Putamen (tissue), 1 donor: ENCODE measurements at places on chromosomes 2 and 18.

GRCh38 chr2:108449410-108450130, 564 bp downstream of the GCC2 start:
- no peak for DNase-seq

DNA sequence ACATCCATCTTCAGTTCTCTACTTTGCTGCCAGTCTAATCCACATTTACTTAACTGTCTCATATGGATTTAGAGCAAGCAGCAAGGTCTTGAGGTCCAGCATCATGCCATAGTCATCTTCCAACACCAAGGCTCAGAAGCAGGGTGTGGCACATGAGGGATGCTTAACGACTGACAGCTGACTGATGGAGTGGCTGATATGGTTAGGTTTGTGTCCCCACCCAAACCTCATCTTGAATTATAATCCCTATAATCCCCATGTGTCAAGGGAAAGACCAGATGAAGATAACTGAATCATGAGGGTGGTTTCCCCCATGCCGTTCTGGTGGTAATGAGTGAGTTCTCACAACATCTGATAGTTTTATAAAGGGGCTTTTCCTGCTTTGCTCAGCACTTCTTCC, 257.3 kb downstream of the NBAS start:
- no peak for DNase-seq

GRCh38 chr2:212337036-212337435, 201.6 kb downstream of the ERBB4 start:
- DNase-seq = no peak

GRCh38 chr18:49853436-49853835, 40.1 kb upstream of the ACAA2 start:
- DNase-seq = no peak

- no peak for DNase-seq
Observed at GRCh38 chr18:56390626-56391025, 247.8 kb downstream of the TXNL1 start.

DNA sequence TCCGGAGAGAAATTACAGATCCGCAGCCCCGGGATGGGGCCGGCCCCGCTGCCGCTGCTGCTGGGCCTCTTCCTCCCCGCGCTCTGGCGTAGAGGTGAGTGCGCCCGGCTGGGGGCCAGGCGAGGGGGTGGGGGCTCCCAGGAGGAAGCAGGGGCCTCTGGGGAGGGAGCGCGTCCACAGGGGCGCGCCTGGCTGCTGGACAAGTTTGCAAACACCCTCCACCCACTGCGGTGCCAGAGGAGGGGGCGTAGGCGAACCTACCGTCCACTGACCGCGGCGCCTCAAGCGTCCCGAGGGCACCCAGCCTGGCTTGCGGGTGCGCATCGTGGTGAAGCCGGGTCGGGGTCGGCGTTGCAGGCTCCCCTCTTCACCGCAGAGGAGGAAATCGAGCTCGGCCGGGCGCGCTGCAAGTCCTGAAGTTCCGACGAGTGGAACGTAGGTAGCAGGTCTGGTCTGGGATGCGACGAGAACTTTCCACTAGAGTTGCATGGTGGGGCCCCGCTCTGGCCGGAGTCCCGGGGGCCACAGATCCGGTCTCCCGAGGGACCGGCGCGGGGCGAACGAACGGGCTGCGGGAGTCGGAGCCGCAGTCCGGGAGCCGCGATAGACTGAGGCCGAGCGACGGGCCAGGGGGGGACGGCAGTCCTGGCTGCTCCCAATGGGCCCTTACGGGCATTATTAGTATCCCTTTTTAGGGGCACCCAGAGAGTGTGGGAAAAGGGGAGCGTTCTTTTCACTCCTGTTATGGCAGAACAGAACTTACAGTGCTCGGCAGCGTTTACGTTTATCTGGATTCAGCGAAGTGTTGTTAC, 502 bp downstream of the MERTK start:
- DNase-seq = no peak

- no peak for DNase-seq
Observed at GRCh38 chr2:157254041-157254440, 3.5 kb upstream of the GALNT5 start.

- peak; percentile 34 for DNase-seq
Observed at GRCh38 chr2:121519153-121519552, 11.5 kb upstream of the RNU4ATAC start.

GRCh38 chr2:69385443-69386151, 1.4 kb downstream of the GFPT1 start:
- no peak for DNase-seq

GRCh38 chr2:237486819-237487448, at the start of gene MLPH:
Gene MLPH (plus strand): TSS chr2:237487251. CDS start chr2:237493427, 6,176 bp downstream.
- DNase-seq = no peak

DNA sequence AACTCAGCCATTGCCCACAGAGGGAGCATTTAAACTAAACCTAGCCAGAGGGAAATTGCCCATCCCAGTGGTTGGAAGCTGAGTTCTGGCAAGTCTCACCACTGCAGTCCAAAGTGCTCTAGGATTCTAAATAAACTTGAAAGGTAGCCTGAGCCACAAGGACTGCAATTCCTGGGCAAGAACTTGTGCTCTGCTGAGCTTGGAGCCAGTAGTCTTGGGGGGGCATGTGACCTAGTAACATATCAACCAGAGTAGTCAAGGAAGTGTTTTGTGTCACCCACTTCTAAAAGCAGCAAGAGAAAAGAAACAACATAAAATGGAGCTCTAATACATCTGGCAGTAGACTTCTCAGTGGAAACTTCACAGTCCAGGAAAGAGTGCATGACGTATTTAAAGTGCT, 167.0 kb downstream of the PTH2R start:
- no peak for DNase-seq

GRCh38 chr2:74416778-74417177, 4.6 kb downstream of the C2orf81 start:
- no peak for DNase-seq

DNA sequence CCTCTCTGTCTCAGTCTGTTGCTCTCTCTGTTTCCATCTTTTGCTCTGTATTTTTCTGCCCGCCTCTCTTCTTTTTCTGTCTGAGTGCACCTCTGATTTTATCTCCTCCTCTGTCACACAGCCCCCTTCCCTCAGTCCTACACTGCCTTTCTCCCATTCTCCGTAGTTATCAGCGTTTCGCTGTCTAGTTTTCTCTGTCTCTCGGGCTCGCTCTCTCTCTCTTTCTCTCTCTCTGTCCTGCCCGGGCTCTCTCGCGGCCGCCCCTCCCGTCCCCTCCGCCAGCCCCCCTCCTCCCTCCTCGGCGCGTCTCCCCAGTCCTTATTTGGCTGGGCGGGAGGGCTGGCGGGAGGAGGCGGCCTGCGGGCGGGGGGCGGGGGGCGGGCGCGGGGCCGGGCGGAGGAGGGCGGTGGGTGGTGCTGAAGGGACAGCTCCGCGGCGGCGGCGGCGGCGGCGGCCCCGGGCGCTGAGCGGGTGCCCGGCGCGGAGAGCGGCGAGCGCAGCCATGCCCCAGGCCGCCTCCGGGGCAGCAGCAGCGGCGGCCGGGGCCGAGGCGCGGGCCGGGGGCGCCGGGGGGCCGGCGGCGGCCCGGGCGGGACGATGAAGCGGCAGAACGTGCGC, at the start of gene KCNK3:
KCNK3 (plus strand) TSS at position 444 of the 618 bp plus-strand sequence; CDS start at position 598, 154 bp downstream.
- no peak for DNase-seq

DNA sequence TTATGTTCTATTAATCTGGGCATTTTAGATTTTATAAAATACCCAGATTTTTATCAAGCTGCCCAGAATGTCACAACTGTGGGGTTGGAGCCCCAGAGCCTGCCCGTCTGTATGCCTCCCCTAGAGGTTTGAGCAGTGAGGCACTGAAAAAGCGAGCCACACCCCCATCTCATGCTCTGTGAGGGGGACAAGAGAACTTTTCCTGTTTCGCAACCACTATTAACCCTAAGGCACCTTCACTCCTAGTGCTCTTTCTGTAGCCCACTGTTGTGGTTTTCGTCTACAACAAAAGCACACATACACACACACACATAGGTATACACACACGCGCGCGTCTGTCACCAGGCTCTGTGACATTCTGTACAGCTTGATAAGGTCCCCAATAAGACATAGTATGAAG, 38.0 kb downstream of the DCDC2C start:
- no peak for DNase-seq

DNA sequence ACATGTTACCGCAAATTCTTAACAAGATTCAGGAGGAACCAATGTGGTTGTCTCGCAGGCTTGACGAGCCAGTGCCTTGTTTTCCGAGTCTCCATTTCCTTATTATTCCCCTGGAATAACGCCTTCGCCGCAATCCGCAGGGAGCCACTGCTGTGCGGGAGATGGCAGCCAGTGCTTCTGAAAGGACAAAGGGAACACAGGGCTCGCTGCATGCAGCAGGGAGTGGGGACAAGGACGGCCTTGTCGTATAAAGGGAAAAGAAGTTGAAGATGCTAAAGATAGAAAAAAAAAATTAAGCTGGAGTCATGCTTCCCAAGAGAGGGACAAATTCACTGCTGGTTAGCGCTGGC, 221.4 kb downstream of the NDUFA10 start:
- no peak for DNase-seq

DNA sequence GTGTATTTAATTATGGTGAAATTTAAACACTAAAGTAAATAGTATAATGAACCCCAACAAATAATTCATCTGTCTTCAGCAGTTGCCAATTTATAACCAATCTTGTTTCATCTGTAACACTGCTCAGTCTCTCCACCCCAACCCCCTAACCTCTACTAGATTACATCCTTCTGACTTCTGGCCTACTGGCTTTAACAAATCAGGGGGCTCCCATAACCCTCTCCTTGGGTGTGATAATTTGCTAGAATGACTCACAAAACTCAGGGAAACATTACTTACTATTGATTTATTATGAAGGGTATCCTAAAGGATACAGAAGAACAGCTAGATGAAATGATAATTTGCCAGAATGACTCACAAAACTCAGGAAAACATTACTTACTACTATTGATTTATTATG, 50.7 kb downstream of the PIK3C3 start:
- no peak for DNase-seq
